ENCODE measurements at places on chromosomes 7 and 10. TPM values are rescaled to one million over a fixed set of nuclear protein-coding genes. Genes with fewer than 3 reads are reported as not detected.

GRCh38 chr10:9076066-9076465, 1021.6 kb downstream of the GATA3 start:
- no peak for DNase-seq

DNA sequence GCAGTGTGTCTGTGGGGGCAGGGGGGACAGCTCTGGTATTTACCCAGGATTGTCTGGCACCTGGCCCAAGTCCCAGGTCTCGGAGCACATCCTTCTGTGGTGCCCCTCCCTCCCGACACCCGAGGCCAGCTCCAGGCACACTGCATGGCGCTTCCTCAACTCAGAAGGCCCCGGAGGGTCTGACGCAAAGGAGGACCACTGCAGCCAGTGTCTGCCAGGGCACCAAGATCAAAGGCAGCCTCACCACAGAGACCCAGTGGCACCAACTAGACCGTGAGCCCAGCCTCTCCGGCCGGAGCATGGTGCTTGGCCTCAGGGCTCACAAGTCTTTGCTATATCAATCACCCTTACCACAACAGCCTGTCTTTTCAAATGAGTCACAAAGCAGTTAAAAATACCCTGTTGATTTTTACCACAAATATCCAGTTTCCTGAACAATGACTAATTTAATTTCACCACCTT, 99.3 kb upstream of the DDC start:
- DNase-seq: no peak

TUBGCP2 gene
- total RNA-seq: 38.5 TPM

DNA sequence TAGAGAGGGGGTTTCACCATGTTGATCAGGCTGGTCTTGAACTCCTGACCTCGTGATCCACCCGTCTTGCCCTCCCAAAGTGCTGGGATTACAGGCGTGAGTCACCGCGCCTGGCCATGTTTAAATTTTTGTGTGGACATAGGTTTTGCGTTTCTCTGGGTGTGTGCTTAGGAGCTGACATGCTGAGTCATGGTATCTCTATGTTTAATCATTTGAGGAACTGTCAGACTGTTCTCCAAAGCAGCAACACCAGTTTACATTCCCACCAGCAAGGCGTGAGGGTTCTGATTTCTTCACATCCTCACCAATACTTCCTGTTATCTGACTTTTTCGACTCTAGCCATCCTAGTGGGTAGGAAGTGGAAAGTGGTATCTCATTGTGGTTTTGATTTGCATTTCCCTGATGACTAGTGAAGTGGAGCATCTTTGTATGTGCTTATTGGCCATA, 153.7 kb downstream of the DNAJB6 start:
- no peak for DNase-seq

Data from Right ventricle myocardium superior (tissue), 1 donor.